Activated CD4-positive, alpha-beta memory T cell treated with anti-CD3 and anti-CD28 coated beads, Interleukin-2, amount 10 ng/mL, durations not matched to agents 7 days and 5 days (primary cell): ENCODE measurements at places on chromosomes 1 and 21. TPM values are rescaled to one million over a fixed set of nuclear protein-coding genes. Genes with fewer than 3 reads are reported as not detected.

The RCSD1 gene
- total RNA-seq, result 158 TPM

The PIK3C2B gene
- 31.0 TPM for total RNA-seq

The HCRTR1 gene
- total RNA-seq, result not detected

The CCDC27 gene
- total RNA-seq, result not detected

The EPHB2 gene
- not detected for total RNA-seq

The FCRL2 gene
- total RNA-seq, result not detected

The KCNN3 gene
- total RNA-seq, result not detected

The LRIG2 gene
- 10.8 TPM for total RNA-seq

The IKBKE gene
- 63.6 TPM for total RNA-seq

The BATF3 gene
- total RNA-seq, result 56.7 TPM

The KAZN gene
- total RNA-seq, result 0.43 TPM

The S100A7A gene
- total RNA-seq, result not detected

The RASSF5 gene
- total RNA-seq, result 213 TPM
